ENCODE measurements at places on chromosomes 11 and 22.
A peak's percentile ranks its signal among the peaks of the same experiment; 100 is the strongest.

- no peak for DNase-seq
Measured at GRCh38 chr11:133716602-133717001, 128.7 kb downstream of the SPATA19 start.

- DNase-seq, result no peak
Measured at GRCh38 chr11:97361812-97362378, 972.1 kb downstream of the JRKL start.

DNA sequence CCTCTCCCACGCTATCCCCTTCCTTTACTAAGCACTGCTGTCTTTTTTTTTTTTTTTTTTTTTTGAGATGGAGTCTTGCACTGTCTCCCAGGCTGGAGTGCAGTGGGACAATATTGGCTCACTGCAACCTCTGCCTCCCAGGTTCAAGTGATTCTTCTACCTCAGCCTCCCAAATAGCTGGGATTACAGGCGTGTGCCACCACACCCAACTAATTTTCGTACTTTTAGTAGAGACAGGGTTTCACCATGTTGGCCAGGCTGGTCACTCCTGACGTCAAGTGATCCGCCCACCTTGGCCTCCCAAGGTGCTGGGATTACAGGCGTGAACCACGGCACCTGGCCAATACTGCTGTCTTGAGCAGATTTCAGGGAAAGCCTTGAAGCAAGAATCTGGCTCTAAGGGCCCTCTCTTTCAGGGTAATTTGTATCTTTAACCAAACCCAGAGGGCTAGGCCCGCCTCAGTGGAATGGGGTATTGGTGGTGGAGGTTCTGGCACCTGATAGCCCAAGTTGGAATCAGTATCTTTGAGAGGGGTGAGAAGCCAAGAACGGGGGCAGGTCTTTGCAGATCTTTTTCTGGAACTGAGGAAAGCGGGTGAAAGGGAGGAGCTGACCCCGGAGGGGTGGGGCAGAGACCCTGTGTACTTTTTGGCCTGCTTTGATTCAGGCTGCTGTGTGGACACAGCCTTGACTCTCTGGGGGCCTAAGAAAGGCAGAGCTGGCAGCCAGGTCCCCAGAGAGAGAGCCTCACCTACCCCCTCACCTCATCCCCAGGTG, 37.0 kb downstream of the TRIOBP start:
- DNase-seq, result no peak

DNA sequence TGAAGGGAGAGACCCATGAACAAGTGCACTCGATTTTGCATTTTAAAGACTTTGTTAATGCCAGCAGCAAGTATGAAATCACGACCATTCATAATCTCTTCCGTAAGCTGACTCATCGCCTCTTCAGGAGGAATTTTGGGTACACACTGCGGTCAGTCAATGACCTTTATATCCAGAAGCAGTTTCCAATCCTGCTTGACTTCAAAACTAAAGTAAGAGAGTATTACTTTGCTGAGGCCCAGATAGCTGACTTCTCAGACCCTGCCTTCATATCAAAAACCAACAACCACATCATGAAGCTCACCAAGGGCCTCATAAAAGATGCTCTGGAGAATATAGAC, 5.9 kb downstream of the SERPIND1 start:
- no peak for DNase-seq

DNA sequence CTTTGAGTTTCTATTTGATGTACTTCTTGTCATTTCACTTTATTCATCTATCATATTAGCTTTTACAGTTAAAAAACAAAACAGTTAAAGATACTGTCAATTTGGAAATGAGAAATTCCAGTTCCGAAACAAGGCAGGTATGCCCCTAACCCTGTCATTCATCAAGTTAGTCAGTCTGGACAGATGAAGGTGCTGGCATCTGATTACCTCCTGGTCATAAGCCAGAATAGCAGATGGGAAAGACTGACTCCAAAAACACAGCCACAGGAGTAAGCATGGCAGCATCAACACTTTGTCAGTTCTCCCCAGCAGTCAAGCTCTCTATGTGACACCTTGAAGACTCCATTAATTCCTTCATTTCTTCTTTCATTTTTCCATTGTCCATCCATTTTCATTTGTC, 4.3 kb downstream of the LRRC51 start:
- DNase-seq, result no peak

- no peak for DNase-seq
Measured at GRCh38 chr22:27537501-27537900, 264.1 kb downstream of the MN1 start.

- DNase-seq, result no peak
Measured at GRCh38 chr22:21834869-21835268, 32.6 kb downstream of the MAPK1 start.

GRCh38 chr11:35165030-35165422, 26.1 kb downstream of the CD44 start:
- DNase-seq, result no peak

- no peak for DNase-seq
Measured at GRCh38 chr11:93089474-93090102, 108.2 kb downstream of the SLC36A4 start.

GRCh38 chr11:33067294-33067693, 27.9 kb downstream of the TCP11L1 start:
- no peak for DNase-seq

GRCh38 chr22:25563761-25564319, 635 bp upstream of the GRK3 start:
- DNase-seq, result no peak

GRCh38 chr11:57406337-57406904, 16.0 kb upstream of the PRG2 start:
- no peak for DNase-seq

GRCh38 chr11:126029805-126030204, 32.9 kb downstream of the CDON start:
- no peak for DNase-seq

DNA sequence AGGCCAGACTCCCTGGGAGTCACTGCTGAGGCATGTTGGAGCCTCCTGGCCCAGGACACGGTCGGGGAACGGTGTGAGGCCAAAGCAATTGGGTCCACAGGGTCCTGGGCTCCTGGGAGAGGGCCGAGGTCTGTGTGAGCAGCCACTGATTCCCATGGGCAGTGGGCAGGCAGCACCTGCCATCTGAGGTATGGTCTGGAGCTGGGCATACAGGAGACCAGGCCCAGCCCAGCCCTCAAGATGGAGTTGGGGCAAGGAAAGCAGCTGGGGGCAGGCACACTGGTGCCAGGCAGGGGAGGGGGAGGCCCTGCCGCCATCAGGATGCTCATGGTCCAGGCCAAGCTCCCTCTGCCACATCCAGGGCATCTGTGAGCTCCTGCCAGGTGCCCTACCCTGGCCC, 32.2 kb upstream of the HMOX1 start:
- no peak for DNase-seq

GRCh38 chr11:70477609-70478008, 79.3 kb downstream of the CTTN start:
- no peak for DNase-seq

- peak; percentile 25 for DNase-seq
Measured at GRCh38 chr11:44631831-44632230, 66.4 kb downstream of the CD82 start.

DNA sequence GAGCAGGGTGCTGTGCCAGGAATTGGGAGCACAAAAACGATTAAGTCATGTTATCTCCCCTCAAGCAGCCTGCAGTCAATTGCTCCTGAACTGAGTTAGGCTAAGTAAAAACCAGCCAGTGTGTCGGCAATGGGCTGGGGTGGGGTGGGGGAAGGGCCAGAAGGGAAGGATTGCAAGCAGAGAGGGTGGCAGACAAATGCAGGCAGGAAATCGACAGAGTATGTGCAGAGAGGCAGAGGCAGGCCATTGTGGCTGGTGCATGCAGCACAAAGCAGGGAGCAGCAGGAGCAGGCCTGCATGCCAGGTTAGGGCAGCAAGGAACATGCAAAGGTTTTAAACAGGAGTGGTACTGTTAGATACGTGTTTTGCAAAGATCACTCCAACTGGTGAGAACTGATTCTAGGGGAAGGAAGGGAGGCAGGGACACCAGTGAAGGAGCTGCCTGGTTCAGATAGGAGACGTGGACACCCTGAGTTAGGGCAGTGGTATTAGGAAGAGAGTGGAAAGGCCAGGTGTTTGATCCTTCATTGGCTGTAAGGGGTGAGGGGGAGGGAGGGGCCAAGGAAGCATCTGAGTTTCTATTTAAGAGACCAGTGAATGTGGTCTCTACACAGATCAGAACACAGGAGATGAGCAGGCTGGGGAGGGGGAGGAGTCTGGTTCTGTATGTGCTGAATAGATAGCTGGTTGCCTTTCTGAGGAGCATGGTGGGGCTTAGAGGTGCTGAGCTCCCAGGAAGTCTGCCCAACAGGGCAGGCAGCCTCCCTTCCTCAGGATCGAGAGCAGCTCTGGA, 70.8 kb upstream of the PHOX2A start:
- no peak for DNase-seq

Measured in left forelimb (tissue), 1 donor.